ENCODE measurements at places on chromosomes 16 and 17. TPM values are rescaled to one million over a fixed set of nuclear protein-coding genes. Genes with fewer than 3 reads are reported as not detected.
A peak's percentile ranks its signal among the peaks of the same experiment; 100 is the strongest.

- DNase-seq: no peak
Observed at GRCh38 chr17:64596439-64596838, 65.7 kb downstream of the SMURF2 start.

- no peak for DNase-seq
Observed at GRCh38 chr16:9957433-9957832, 224.8 kb downstream of the GRIN2A start.

The DNASE1 gene
- 4.4 TPM for polyA plus RNA-seq

The FAM234A gene
- 19.3 TPM for polyA plus RNA-seq

GRCh38 chr16:68402748-68403040 is 45.6 kb downstream of the SMPD3 start:
- no peak for DNase-seq

The TGFB1I1 gene
- 1.3 TPM for polyA plus RNA-seq

The ZNF48 gene
- 7.2 TPM for polyA plus RNA-seq

DNA sequence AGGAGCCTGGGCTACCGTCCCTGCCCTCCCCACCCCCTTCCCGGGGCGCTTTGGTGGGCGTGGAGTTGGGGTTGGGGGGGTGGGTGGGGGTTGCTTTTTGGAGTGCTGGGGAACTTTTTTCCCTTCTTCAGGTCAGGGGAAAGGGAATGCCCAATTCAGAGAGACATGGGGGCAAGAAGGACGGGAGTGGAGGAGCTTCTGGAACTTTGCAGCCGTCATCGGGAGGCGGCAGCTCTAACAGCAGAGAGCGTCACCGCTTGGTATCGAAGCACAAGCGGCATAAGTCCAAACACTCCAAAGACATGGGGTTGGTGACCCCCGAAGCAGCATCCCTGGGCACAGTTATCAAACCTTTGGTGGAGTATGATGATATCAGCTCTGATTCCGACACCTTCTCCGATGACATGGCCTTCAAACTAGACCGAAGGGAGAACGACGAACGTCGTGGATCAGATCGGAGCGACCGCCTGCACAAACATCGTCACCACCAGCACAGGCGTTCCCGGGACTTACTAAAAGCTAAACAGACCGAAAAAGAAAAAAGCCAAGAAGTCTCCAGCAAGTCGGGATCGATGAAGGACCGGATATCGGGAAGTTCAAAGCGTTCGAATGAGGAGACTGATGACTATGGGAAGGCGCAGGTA is 762 bp downstream of the CDK12 start:
- no peak for DNase-seq

DNA sequence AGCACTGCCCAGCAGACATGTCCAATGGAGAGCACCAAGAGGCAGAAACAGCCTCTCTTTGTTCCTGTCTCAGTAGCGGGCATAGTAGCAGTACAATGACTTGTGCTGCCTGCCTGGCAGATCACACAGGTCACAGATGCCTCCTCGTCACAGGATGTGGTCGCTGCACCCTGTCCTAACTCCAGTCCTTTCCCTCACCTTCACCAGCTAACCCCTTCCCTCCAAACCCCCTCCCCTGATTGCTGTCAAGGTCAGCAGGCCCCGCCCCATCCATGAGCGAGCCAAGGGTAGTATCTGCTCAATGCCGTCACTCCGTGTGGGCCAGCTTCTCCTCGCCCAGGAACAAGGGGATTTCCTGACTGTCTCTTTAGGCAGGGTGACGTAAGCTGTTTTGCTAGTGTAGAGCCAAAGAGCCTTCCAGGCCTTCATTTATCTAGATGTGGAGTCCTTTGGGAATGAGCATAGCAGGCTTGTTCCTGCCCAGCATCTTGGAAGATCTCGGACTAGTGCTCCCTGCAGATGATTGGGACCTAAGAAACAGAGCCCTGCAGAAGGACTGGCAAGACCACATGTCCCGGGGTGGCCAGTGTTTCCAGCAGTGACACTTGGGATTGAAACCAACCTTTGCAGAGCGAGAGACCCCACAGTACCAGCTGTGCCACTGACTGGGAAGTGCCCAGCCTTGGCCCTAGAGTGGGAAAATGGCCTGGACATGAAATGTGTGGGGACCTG is 75.9 kb upstream of the TNRC6C start:
- peak; percentile 89 for DNase-seq

DNA sequence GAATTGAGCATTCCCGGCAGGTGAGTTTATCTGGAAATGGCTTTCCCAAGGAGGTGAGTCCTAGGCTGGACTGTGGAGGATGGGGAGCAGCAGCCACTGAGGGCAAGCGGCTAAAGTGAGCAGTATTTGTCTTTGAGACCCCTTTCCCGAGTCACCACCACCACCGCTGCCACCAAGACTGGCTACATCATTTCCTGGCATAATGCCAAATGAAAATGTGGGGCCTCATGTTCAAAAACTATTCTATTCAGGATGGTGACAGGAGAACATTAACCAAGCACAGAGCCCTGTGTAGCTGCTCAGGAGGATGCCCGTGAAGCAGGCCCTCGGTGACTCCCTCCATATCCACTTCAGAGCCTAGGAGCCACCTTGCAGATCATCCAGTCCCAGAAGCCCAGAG is 46.0 kb downstream of the NOG start:
- DNase-seq: no peak

The CDRT4 gene
- not detected for polyA plus RNA-seq

DNA sequence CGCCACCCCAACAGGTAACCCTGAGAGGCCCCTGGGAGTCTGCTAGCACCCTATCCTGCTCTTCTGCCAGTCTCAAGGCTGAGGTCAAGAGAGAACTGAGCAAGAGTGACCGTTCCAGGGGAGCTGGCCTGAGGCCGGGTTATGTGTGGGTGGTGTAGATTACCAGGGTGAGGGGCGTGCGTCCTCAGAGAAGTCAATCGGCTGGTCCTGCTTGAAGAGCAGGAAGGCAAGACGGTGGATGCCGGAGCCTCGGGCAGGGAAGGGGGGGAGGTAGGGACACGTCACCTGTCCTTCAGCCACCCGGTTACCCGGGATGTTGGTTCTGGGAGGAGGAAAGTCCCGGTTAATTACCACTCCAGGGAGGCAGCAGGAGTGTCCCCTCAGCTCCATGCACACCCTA is 2.6 kb upstream of the TRIM65 start:
- no peak for DNase-seq

DNA sequence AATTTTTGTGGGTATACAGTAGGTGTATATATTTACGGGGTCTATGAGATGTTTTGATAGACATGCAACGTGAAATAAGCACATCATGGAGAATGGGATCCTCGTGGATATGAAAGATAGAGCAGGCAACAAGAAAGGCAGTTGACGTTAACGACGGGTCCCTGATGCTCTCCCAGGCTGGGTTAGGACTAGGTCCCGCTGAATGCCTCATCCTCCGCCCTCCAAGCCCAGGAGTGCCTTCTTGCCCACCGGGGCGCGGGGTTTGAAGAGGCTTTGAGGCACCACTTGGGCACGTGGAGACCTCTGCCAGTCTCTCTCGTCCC is 9.5 kb upstream of the ZFP90 start:
- no peak for DNase-seq

GRCh38 chr17:77002103-77003045 is 134.2 kb downstream of the MGAT5B start:
- DNase-seq: no peak

DNA sequence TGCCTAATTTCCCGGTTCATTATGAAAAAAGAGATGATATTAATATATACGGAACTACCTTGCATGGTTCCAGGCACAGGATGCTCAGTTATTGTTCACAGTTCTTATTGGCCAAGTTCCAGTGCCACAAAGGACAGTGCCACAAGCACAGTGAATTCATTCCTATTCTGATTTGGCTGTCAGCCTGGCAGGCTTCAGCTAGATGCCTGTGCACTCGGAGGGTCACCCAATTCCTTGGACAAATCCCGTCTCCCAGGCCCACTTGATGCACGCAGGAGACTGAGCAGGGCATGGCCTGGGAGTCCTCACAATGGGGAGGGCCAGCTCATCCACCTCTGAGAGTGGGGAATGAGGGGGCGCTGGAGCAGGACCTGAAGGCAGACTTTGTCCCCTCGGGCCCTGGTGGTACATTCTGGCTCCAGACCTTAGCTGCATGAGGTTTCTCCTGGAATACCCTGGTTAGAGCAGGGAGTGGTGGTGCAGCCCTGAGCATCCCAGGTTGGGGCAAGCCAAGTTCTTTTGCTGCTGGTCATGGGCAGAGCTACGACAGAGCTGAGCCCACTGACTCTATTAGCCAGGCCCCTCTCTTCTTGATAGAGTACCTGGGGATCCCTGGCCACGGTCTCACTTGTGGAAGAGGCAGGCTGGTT is 41.4 kb downstream of the MIS12 start:
- no peak for DNase-seq

DNA sequence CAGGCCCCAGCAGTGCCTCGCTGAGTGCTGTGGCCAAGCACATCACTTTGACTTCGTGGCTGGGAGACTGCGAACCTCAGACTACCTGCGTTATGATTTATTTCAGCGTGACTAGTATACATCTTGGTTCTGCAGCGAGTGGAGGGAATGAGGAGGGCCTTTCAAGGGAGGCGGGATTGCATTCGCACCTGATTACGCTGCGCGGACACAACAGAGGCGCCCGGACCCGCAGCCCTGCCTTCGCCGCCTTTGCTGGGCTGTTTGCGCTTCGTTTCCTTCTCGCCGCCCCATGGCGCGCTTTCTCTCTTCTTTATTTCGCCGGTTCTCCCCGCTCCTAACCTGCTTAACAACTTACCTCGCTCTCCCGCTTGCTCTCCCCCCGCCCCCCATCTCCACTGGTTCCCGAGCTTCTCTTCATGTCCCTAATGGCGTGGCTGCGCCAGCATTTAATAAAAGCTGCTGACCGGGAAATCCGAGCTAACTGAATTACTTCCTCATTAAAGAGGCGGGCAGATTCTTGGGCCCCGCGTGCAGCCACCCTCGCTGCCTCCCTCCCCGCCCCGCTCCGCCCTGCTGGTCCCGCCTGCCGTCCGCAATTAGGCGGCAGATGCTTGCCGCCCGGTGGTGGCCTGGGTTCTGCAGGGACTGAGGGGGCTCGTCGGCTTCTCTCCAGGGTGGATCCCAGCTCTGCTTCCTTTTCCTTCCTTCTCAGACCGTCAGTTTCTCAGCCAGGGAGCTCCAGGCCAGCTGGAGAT is 257.6 kb upstream of the SDK2 start:
- DNase-seq: no peak

DNA sequence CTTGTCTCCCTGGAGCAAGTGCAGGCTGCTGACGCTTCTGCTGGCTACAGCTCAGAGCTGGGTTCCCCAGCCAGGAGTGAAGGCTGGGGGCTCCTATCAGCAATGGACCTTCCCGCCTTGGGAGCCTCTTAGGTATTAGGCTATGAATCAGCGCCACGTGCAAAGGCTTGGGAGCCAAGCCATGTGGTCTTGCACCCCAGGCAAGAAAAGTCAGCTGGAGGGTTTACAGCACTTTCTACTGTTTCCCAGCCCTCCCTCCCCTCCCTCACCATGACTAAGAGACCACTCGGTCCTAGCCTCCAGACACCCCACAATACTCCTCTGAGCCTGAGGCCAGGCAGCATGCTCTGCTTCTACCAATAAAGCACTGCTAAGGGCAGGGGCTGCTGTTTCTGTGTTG is 12.3 kb downstream of the EPX start:
- no peak for DNase-seq

DNA sequence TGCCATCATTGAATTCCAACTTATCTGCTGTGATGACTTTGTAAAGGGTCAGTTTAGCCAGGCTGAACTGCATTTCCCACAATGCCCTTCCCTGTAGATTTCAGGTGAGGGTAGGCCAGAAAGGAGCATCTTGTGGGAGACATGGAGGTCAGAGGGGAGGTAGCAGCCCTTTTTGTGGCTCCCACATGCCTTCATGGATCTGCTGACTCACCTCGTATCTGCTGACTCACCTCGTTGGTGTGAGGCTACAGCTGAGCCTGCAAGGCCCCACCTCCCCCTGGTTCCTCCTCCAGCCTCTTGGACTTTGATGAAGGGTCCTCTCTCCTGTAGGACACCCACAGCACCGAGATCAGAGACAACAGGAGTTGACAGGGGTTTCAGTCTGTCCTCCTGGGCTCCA is 102.5 kb downstream of the SALL1 start:
- no peak for DNase-seq

- no peak for DNase-seq
Observed at GRCh38 chr17:57051886-57052361, 33.1 kb upstream of the AKAP1 start.

DNA sequence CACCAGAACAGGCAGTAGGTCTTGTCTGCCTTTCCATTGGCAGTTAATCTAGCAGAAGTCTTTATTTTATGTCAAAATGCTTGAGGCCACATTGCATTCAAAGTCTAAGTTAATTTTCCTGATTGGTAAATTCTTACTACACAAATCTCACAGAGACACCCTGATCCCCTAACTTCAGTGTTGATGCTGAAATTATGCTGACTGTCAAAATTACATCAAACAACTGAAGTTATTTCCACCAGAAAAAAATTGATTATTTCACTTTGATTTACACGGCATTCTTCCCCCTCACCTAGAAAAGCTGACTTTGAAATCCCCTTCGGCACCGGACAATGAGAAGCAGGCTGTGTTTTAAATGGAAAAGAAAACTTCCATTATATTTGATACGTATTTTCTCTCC is 99.1 kb downstream of the MAF start:
- no peak for DNase-seq

- DNase-seq: no peak
Observed at GRCh38 chr17:65730711-65731169, 169.3 kb upstream of the AXIN2 start.

The MYLK3 gene
- not detected for polyA plus RNA-seq

The TBC1D3G gene
- polyA plus RNA-seq: 0.31 TPM

- DNase-seq: no peak
Observed at GRCh38 chr17:51709694-51710633, 448.6 kb downstream of the CA10 start.

The MARVELD3 gene
- polyA plus RNA-seq: not detected

GRCh38 chr17:59155439-59156177 is at the start of gene PRR11:
TSS of gene PRR11 (plus strand) at chr17:59155746. CDS start at chr17:59169753, 14,007 bp downstream.
- peak; percentile 97 for DNase-seq

GRCh38 chr17:7380855-7381683 is at the start of gene TNK1:
TSS of gene TNK1 (plus strand) at chr17:7381089. CDS start at chr17:7382927, 1,838 bp downstream.
- DNase-seq: no peak

The MT1A gene
- polyA plus RNA-seq: not detected

The SDK2 gene
- 6.3 TPM for polyA plus RNA-seq

- DNase-seq: no peak
Observed at GRCh38 chr16:1395444-1396031, 19.0 kb downstream of the UNKL start.

- peak; percentile 36 for DNase-seq
Observed at GRCh38 chr17:13030459-13031300, 12.9 kb upstream of the ELAC2 start.

DNA sequence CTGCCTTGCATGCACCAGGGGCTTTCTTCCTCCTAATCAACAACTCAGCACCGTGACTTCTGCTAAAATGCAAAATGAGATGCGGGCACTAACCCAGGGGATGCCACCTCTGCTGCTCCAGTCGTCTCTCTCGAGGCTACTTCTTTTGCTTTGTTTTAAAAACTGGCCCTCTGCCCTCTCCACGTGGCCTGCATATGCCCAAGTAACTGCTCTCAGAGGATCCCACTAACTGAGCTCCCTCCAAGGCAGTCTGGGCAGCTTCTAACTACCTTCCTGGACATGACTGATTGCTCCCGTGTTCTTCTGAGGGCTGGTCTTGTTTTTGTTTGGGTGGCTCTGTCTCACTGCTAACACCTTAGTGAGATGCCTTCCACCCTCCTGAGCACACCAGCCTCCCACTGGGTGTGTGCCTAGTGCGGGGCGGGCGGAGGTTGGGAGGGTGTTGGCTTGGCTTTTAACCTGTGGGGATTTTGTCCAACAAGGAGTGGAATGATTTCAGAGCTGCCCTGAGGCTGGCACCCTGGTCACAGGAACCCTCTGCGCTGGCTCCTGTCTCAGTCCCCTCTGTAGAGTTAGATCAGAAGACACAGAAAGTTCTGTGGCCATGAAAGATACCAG is 8.9 kb upstream of the LGALS9 start:
- DNase-seq: no peak

All from naive B cell (primary cell).